ENCODE measurements at places on chromosomes 5 and 9.

- DNase-seq, result peak; percentile 98
These were observed 169.9 kb downstream of the SLC28A3 start for GRCh38 chr9:84170521-84171141.

DNA sequence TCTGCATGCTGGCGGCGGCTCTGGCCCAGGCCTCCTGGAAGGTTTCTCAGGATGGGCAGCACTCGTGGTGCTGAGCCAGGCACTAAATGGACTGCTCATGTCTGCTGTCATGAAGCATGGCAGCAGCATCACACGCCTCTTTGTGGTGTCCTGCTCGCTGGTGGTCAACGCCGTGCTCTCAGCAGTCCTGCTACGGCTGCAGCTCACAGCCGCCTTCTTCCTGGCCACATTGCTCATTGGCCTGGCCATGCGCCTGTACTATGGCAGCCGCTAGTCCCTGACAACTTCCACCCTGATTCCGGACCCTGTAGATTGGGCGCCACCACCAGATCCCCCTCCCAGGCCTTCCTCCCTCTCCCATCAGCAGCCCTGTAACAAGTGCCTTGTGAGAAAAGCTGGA is 3.2 kb downstream of the SLC35A4 start:
- no peak for DNase-seq

- DNase-seq, result no peak
These were observed 28.2 kb upstream of the C5orf63 start for GRCh38 chr5:127101533-127101932.

- no peak for DNase-seq
These were observed 104.7 kb upstream of the IRX4 start for GRCh38 chr5:1987471-1987870.

DNA sequence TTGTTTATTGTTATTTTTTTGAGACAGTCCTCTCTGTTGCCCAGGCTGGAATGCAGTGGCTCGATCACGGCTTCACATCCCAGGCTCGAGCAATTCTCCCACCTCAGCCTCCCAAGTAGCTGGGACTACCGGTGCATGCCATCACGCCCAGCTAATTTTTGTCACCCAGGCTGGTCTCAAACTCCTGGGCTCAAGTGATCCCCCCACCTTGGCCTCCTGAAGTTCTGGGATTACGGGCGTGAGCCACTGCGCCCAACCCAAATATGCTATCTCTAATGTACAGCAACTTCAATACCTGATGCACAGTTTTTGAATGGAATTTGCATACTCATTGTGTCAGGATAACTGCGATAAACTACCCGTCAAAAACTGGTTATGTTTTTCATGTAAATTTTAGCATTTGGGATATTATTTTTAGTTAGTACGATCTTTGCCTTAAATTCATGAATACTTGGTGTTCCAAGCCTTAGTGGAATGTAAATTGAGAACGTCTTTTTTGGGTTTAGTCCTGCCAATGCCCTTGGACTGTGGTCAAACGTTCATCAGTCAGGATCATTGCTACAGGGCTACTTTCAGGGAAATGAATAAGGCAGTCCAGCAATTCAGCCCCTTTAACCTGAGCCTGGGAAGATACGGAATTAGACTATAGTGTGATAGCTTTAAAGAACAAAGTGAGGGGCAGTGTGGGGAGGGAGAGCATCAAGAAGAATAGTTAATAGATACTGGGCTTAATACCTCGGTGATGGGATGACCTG is 4.4 kb downstream of the UGCG start:
- DNase-seq, result no peak

DNA sequence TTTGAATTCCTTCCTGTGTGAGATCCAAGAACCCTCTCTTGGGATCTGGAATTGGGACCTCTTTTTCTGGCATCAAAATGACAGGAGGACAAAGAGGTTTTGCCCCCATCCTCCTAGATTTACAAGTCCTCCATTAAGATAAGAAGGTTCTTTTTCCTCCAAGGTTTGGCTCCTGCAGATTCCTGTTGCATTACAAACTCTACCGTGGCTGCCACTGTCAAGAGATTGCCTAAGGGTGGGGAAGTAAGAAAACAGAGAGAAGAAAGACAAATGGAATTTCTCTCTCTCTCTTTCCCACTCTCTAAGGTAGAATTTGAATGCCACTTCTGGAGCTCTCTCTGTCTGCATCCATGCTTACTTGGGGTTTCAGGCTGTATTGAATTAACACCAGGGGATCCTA is 12.0 kb upstream of the SVEP1 start:
- DNase-seq, result no peak

DNA sequence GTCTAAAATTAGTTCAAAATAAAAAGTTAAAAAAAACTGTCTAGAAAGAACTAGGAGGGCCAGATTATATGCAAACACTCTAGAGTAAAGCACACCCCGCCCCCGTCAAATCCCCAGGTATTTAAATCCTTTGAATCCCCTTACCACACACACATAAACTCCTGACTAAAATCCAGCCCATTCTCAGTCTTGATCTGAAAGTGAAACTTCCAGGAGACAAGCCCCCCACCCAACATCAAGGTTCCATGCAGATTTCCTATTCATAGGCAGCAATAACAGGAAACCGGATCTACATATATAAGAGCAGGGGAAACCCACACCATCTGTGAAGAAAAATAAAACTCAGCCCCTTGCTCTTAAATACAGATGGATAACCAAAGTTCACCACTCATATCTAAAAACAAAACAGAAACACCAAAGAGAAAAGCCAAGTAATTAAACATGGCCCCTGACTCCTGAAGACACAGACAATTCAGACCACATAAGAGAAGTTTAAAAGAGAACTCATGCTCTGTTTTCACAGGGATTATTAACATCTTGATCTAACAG is 42.3 kb downstream of the MARCHF3 start:
- no peak for DNase-seq

- peak; percentile 78 for DNase-seq
These were observed 42.2 kb upstream of the FSD1L start for GRCh38 chr9:105405514-105406131.

DNA sequence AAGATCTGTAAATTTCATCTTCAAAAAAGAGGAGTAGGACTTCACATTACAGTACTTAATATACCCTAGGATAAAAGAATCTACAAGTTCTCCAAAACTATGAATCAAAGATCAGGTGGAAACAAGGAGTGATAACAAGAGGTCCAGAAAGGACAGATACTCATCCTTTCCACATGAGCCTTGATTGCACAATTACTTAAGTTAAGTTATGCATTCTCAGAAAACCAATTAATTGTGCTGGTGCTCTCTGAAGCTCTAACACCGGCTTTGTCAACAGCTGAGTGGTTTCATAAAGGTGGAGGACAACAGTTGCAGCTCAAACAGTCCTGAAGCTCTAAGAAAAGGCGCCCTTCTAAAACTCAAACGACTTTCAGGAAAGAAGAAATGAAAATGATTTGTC is 251.9 kb downstream of the BNC2 start:
- no peak for DNase-seq

GRCh38 chr9:113580041-113580953 is 116.8 kb downstream of the RGS3 start:
- peak; percentile 86 for DNase-seq

GRCh38 chr5:80216096-80216495 is 39.8 kb downstream of the SERINC5 start:
- no peak for DNase-seq

- no peak for DNase-seq
These were observed 77.3 kb upstream of the ZNF366 start for GRCh38 chr5:72584466-72584865.

- no peak for DNase-seq
These were observed 816.4 kb downstream of the SEMA5A start for GRCh38 chr5:8729437-8729836.

- peak; percentile 29 for DNase-seq
These were observed 21.7 kb downstream of the TTC33 start for GRCh38 chr5:40733879-40734563.

DNA sequence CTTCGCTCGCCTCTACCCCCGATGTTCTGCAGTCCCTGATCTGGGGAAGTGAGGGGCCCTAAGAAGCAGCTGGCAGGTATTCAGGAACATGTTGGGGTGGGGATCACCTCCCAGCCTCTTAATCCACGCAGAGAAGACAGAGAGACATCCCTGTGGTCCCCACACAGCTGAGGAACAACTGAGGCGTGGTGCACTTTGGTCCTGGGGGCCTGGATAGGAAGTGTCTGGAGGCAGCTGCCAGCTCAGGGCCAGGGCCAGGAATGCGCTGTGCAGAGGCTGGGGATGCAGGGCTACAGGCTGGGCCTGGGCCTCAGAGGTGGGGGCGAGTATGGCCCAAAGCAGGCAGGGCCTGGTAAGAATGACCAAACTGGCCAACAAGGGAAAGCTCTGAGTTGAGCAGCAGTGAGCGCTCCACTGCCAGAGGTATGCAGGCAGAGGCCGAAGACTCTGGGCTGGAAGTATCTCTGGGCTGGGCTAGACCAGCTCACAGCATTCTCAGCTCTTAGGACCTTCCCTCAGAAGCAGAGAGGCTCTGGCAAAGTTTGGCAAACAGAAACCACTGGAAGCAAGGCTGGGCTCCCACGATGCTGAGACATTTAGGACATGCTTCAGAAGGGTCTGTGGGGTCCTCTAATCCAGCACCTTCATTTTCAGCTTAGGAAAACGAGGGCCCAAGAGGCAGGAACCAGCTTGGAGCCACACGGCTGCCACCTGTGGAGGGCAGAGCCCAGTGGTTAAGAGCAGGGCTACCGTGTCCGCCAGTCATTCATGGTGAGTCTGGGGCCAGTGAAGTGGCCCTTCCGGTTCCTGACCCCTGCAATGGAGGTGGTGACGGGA is 174.4 kb downstream of the GAPVD1 start:
- DNase-seq, result no peak

DNA sequence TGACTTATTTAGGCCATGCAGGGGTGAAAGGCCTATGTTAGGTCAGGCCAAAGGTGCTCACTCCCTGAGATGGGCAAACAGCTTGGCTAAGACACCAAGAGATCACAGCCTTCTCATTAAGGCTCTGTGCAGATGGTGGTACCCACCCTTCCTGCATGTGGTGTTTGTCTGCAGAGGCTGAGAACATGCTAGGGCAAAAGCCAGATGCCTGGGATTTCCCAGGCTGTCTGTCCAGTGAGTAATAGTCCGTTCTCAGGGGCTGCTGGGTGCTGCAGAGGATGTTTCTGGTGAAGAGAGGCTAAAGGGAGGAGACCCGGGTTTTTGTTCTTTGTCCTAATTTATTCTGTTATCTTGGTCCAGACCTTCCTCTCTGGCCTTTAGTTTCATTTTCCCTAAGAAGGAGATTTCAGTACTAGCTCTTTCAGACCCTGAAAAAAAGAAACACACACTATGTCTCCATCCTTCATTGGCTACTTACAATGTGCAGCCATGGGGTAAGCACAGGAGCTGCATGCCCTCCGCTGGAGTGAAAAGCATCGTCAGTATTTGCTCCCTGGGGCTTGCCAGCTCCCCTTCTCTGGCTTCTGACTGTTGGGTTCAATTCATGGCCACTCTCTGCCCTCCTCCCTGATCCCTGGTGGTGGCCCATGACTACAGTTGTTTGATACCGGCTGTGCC is 23.4 kb upstream of the GLRA1 start:
- DNase-seq, result no peak

DNA sequence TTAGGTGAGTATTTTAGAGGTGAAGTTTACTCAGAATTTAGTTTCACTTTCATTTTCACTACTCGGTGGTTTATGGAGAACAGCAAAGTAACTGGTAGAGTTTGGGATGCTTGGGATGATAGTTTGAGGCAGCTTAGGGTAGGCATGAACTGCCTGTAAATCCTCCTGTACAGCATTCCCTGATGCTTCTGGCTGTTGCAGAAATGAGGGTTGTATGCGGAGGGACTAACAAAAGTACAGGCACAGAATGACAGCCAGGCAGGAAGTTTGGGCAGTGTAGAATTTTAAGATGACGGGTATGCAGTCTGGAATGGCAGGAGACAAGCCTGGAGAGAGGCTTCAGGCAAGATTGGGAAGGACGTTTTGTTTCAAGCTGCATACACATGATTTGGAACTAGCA is 48.0 kb upstream of the FAM120AOS start:
- DNase-seq, result no peak

GRCh38 chr5:90983148-90983547 is 400.0 kb downstream of the ARRDC3 start:
- DNase-seq, result peak; percentile 76

- no peak for DNase-seq
These were observed 272.0 kb upstream of the ACTBL2 start for GRCh38 chr5:57754616-57755015.

- no peak for DNase-seq
These were observed 48.8 kb upstream of the COL5A1 start for GRCh38 chr9:134592819-134593200.

GRCh38 chr9:96491079-96491879 is 41.3 kb downstream of the HABP4 start:
- DNase-seq, result no peak

DNA sequence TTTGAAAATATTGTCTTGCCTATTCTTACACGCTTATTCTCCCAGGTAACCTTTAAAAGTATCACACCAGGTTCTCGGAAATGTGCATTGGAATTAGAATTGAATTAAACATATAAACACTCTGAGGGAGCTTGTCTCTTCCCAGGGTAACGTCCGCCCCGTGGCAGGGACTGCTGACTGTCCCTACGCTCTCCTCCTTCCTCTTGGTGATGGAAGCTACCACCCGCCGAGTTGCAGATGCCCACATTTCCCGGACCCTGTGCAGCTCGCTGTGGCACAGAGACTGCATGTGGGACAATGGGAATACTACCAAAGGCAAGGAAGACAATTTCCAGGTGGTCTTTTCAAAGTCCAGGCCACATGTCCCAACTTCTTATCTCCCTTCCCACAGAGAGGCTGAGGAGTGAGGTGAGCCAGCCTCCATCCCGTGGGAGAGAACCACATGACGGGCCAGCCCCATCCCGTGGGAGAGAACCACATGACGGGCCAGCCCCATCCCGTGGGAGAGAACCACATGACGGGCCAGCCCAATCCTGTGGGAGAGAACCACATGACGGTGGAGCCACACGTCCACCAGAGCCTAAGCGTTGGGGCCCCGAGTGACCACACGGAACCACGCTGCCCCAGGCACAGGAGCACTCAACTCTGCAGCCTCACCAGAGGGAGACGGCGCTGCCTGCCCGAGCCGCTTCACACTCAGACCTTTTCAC is 249.4 kb upstream of the IRX1 start:
- DNase-seq, result no peak

DNA sequence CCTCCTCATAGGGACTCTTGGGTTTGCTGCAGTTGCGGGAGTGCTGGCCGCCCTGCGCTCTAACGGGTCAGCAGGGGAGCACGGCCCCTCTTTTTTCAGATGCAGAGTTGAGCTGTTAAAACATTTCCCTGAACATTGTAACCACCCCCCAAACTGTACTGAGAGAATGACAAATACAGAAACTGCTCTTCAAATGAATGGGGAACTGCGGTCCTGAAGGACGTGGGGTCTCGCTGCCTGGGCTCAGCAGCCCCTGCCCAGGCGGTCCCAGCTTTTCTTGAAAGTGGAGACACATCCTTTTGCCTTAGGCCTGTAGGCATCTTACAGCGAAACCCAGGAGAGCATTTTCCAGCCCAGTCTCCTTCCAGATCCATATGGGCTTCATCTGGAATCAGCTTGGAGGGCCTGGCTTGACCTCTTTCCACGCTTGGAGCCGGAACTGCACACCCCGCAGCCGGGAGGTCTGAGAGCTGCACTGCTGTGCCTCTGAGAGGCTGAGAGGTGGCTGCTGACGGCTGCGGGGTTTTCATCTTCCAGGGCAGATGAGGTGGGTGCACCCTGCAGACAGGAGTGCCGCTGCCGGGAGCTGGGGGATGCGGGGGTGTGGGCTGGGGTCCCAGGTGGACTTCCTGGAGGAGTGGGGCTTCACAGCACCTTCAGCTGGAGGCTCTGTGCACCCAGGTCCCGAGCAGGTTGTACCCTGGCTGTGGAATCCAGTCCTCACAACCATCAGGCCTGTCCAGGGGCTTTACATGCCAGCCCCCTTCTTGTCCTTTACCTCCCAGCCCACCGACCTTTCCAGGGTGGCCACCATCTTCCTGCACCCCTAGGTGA is 1.2 kb upstream of the AGPAT2 start:
- no peak for DNase-seq

- no peak for DNase-seq
These were observed 56.2 kb upstream of the ALDH1B1 start for GRCh38 chr9:38336341-38336740.

Measured in SJCRH30 (cell line).